ENCODE measurements at places on chromosomes 6 and 20.

DNA sequence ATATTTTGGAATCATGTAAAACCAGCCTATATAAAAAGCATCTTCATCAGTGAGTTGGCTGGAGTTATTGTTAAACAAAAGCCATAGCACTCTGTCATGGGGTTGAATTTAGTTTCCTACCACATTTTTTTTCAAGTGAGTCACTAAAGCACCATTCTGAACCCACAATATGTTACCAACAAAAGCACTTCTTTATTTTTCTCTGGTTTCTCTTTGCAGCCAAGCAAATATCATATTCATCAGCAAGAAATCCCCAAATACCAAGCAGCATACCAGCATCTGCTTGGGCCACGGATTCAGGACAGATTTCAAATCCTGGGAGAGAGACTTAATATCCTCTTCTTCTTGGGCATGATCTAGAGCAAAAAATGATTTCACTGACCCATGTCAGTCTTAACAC, 441.4 kb downstream of the BCKDHB start:
- DNase-seq, result no peak

DNA sequence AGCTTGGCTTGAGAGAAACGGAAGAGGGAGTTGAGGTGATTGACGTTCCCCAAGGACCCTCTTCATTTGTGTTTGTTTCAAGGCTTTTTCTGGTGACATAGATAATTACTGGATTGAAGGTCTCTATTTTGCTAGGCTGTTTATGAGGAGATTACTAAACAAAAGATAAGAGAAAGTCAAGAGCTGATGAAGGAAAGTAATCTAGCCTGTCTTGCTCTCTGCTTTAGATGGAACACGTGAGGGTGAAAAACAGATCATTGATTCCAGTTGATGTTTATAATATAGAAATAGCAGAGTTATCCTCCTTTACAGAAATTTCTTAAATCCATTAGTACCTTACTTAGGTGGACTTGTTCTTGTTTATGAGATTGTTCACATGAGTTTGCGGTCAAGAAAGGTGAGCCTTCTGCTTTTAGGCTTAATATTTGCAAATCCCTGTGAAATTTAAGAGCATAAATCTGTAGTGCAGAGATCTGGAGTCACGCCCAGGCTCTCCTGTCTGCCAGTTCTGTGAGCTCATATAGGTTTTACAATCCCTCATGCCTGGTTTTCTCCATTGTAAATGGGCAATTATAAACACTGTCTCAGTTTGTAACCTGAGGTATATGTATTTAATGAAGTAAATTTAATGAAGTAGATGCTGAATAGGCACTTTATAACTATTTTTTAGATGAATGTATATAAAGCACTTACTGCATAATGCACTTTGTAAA, 272.8 kb downstream of the NKAIN2 start:
- no peak for DNase-seq

GRCh38 chr6:71476371-71476770, 187.8 kb downstream of the OGFRL1 start:
- DNase-seq, result no peak

DNA sequence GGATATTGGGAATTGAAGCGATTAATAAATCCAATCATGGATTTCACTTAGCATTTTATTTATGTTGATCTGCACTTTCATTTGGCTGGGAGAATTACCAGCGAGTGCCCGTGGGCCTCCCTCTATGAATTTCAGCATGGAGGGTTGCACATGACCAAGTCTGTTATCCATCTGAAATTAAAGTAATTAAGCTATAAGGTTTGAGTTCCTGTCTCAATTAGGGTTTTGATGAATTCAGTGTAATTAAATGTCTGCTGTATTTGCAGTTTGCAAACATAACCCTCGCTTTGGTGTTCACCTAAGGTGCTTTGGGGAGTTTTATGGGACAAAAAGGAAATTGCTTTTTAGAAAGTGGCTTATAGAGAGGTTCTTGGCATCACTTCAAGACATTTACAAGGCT, 169.8 kb upstream of the RIN2 start:
- no peak for DNase-seq

DNA sequence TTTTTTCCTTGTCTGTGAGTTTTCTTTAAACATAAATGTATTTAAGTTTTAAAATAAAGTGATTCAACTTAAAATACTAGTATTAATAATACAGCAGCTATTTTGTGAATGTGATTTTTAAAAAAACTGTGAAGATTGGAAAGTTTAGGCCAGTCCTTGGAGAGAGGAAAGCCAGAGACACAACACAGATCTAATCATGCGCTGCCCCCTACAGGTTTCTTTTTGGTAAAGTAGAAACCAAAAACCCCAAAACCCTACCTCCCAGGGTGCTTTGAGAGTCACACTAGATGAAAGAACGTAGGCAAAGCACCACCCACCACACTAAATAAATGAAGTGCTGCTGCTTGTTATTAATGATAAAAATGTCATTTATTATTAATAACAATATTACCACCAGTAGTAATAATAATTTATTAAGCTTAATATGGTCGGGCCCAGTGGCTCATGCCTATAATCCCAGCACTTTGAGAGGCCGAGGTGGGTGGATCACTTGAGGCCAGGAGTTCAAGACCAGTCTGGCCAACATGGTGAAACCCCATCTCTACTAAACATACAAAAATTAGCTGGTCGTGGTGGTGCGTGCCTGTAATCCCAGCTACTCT, 33.7 kb downstream of the SLC9A8 start:
- DNase-seq, result peak; percentile 10

DNA sequence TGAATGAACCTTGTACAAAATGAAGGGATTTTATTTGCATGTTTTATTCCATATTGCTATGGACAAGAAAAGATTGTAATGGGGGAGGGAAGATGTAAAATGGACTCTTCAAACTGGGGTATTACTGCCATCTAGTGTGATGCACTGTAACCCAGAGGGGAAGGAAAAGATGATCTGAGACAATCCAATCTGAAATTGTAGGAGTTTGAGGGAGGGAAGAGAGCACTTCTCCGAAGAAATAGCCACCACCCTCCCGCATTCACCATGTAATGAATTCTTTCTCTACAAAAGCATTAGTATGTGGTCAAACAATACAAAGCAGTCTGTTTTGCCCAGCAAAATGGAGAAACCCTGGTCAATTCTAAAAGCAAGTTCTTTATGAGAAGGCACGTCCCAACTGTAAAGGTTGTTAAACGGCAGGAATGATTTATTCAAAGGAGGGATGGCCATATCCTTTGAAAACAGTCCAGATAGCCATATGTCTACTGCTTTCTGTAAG, 679.5 kb upstream of the NRSN1 start:
- DNase-seq, result peak; percentile 1

DNA sequence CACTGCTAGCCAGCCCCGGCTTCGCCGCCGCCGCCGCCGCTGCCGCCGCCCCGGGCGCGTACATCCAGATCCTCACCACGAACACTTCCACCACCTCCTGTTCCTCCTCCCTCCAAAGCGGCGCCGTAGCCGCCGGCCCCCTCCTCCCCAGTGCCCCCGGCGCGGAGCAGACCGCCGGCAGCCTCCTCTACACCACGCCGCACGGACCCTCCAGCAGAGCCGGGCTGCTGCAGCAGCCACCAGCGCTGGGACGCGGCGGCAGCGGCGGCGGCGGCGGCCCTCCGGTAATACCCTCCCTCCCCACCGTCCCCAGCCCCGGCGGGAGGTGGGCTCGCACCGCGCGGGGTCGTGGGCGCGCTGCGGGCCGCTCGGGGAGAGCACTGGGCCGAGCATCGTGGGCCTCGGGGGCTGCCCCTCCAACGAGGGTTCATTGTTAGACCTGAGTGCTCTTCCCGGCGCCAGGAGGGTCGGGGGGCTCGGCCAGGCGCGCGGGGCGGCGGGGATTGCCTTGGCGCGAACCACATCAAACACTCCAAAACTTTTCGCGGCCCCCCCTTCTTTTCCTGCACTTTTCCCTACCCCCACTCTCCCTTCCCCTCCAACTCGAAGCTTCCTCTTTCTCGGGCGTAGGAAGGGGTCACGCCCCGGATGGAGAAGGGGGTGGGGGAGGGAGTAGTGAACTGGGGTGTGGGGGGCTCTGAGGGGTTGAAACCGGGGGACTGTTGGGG, 827 bp downstream of the E2F3 start:
- DNase-seq, result no peak

DNA sequence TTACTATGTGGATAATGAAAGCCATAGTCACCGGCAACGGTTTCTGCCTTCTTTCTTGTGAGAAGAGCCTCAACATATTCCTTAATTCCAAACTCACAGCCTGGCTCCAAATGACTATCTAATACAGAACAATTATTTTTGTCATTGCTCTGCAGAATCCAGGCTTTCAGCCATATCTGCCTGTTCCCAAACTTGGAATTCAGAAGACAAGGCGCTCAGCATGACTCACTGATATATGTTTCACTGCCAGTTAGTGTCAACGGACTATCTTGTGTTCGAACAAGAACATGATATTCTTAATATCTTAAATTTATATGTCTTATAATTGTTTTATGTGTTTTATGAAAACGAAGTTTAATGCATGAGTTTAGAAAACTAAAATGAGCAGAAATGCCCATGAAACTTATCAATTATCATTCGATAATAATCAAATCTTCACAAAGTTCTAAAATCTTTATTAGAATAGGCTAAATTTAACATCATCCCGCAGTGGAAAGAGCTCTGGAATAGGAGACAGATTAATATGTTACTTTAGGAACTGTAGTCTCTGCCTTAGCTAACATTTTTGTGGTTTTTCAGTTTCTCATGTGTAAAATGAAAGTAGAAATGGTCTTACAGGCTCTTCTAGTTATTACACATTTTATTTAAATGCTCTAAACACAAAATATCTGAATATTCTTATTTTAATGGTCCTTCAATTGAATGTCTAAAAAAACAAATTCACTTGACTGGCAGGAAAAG, 669.3 kb upstream of the GJE1 start:
- DNase-seq, result no peak

- no peak for DNase-seq
Measured at GRCh38 chr6:134543128-134543527, 225.2 kb upstream of the SGK1 start.

DNA sequence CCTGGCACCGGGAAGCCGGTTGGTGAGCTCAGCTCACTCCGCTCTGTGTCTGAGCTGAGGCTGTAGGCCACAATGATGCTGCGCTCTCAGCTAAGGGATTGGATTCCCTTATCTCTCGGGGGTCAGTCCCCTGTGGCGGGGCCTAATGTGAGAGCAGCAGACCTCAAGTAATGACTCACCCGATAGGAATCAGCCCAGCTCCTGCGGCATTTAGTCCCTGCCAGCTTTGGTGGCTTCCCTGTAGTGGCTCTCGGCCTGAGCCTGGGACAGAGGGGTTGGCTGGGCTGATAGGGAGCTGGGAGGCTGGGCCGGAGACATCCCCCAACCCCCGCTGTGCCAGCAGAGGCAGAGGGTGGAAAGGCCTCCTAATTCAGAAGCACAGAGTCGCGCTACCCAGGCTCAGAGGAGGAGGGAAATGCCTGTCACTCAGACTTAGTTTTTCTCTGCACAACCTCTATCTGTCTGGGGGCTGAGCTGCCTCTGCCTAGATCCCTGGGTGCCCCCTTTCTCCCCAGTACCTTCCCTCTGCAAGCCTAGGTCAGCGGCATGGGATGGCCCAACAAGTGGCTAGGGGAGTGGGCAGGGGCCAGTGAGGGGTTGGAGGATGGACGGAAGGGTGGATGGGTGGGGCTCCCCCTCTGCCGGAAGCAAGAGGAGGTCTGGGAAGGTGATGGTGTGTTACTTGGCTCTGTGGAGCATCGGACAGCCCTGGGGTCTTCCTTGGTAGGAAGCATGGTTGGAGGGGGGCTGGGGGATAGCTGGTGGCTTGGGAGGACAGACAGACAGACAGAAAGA, 92.2 kb downstream of the CDH22 start:
- no peak for DNase-seq

DNA sequence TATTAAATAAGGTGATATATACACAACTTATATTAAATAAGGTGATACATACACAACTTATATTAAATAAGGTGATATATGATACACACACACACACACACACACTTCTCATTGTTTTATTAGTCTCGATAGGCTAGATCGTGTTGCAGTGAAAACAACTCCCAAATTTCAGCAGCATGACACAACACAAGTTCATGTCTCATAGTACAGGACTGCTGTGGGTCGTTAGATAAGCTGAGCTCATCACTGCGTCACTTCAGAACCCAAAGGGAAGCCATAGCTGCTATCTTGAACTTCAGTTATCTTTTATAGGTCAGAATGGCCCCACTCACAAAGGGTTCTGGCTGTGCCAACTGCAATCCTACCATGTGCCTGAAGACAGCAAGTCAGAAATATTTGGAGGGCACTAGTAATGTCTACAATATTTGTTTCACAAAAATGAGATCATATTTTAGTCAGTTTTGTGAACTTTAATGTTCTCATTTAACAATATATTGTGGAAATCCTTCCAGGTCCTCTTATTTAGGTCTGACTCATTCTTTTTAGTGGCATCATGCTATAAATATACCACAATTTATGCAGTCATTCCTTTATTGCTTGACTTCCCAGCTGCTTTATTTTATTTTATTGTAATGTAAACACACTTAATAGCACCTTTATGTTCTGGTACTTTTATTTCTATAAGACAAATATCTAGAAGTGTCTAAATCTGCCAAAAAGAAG, 290.2 kb downstream of the PHACTR1 start:
- DNase-seq, result no peak

- DNase-seq, result no peak
Measured at GRCh38 chr6:126947070-126947469, 171.4 kb upstream of the RSPO3 start.

GRCh38 chr20:59820204-59821041, 113.0 kb downstream of the SYCP2 start:
- DNase-seq, result no peak

DNA sequence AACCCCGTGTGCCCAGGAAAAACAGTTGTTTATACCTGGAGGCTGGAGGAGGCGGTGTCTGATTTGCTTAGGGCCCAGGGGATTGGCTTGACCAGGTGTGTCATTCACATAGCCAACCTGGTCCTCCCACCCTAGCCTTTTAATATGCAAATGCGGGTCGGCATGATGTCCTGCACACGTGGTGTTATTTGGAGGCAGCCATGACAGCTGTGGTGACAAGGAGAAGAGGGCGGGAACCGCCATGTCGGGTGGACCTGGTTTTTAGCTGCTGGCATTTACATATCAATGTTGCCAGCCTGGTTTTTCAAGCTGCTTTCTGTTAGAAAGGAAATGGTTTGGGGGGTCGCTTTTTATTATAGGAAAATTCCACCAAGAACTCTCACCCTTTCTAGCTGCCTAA, 291.4 kb upstream of the QKI start:
- no peak for DNase-seq

GRCh38 chr20:49534255-49534712, 33.7 kb downstream of the PTGIS start:
- DNase-seq, result peak; percentile 10

- no peak for DNase-seq
Measured at GRCh38 chr6:80437221-80437620, 330.8 kb downstream of the BCKDHB start.

DNA sequence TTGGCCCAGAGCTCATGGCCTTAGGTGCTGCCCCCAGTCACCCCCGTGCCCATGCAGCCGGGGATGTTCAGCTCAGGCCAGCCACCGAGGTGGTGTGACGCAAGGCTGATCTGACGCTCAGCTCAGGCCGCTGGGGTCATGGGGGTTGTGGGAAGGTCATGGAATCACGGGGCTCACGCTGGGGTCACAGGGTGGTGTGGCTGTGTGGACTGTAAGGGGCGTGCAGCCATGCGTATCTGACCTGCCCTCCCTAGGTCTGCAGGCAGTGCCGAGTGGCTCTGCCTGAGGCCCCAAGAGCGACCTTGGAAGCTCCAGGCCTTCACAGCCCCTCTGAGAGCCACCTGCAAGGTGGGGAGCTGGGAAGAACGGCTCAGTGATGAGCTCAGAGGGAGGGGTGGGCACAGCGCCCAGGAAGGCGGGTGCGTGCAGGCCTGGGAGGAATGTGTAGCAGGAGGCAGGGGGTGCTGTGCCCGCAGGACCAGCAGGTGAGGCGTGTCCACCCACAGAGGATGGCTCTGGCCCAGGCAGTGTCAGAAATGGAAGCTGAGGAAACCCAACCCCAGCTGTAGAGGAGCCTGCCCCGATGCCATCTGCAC, 27.8 kb downstream of the CHRNA4 start:
- no peak for DNase-seq

Data from pulmonary artery endothelial cell (primary cell).